Stimulated activated CD4-positive, alpha-beta T cell treated with anti-CD3 and anti-CD28 coated beads, Interleukin-15, amount 100 ng/mL, for 1 hour (primary cell): ENCODE measurements at places on chromosomes 2 and 18.

DNA sequence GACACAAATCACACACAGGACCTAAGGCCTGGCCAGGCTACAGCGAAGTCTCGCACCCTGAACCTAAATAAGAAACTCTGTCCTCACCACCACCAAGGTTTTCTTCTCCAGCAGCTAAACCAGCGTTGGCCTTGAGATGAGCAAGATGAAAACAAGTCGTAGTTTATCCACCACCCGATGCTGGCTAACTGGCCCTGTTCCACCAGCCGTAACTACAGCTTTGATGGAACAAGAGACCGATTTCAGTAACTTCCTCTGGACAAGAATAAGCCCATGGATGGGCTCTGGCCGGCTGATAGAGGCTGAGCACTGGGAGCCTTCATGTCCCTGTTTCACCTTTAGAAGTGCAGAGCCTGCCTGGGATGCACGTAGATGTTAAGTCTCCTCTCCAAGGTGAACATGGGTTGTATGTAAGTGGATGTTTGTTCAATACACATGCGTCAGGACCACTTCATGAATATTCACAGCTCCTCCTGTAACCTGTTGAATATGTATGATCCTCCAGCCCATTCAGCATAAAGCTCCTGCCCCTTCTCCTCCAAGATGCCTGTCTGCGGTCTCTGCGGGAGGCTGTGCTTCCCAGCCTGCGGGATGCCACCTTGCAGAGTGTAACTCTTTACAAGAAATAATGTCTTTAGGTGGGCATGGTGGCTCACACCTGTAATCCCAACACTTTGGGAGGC is 24.2 kb downstream of the ADI1 start:
- DNase-seq: no peak

- no peak for DNase-seq
Observed at GRCh38 chr18:45203677-45204076, 411.6 kb upstream of the SLC14A2 start.

DNA sequence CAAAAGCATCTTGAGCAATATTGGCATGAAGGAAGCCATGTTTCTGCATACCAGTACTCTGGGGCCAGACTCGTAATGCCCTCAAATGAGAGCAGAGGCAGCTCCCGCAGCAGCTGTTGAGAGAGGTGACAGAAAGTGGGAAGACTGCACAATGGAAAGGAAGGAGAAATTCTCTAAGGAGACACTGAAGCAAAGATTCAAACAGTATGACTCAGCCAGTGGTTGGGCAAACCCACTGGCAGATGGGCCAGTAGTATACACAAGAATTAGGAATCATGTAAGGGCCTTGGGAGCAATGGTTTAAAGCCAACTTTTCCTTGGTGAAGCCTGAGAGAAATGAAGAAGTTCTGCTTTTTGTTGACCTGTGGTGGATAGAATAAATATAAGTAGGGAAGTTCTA is 2092.7 kb upstream of the PIK3C3 start:
- DNase-seq: no peak

GRCh38 chr18:29104671-29105070 is 927.7 kb upstream of the CDH2 start:
- no peak for DNase-seq

DNA sequence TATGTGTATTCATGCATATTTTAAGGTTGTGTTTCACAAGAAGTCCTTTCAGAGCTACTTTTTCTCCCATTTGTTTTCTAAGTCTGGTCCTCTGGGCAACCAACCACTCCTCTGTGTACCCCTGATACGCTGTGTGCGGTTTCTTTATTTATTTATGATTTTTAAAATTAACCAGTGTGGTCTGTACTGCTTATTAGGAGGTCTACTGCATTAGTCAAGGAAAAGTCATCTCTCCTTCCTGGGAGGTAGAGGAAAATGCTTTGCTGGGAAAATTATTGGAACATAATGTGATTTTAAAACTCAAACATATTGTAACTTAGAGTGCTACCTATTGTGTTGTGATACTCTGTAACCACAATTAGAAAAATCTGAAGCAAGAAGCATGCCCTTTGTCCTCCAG is 1404.3 kb downstream of the SUCLG1 start:
- DNase-seq: no peak

DNA sequence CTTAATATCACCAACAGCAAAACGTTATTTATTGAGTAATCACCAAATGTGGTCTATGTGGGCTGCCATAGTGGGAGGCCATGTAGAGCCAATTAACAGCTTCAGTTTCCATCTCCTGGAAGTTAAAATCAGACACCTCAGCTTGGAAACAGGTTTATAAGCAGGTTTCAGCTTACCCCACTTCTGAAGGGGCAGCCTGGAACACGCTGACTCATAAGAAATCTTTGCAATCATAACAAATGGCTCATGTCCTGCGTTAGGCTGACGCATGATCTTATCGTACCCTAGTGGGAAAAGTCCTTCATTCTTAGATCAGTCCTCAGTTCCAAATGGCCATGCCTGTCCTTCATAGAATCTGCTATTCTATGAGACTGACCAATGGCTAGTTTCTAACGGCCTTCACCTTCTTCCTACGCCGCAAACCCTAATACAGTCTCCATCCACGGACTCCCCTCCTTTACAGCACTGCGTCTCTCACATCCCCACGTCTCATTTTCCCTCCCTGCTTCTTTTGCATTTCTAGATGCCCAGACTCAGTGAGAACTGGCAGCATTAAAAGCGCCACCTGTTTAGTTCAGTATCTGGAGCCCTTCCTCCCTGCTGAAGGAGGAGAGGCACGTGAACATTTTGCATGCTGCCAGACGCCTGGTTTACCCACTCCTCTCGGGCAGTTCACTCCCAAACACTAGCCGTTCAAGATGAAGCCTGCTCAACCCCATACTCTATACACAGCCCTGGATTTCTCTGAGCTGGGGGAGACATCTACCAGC is 24.2 kb upstream of the BZW1 start:
- DNase-seq: no peak
